CD4-positive, alpha-beta T cell treated with Interleukin-1 beta for 1 hour (primary cell): ENCODE measurements at places on chromosomes 3 and 15.
A peak's percentile ranks its signal among the peaks of the same experiment; 100 is the strongest.

GRCh38 chr3:196947136-196947859 lies 5.0 kb upstream of the NCBP2 start:
- no peak for DNase-seq

DNA sequence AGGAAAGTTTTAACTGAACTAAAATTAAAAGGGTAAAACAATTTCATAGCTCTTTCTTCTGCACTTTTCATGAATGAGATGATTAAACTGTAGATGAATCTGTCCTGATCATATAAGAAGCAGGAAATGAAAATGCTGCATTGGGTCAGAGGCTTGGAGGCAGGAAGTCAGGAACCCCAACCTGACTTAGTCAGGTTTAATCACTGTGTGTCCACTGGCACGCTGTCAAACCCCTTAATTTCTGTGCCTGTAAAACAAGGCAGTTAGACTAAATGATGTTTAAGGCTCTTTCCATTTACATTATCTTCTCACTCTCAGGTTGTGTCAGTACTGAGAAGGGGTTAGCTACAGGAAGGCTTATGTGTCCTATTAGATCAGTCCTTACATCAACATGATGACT lies 193.3 kb upstream of the TTC14 start:
- DNase-seq, result no peak

- no peak for DNase-seq
These were observed 148.1 kb downstream of the EEFSEC start for GRCh38 chr3:128301186-128302023.

- DNase-seq, result no peak
These were observed 40.9 kb upstream of the NR2C2 start for GRCh38 chr3:14906355-14906971.

DNA sequence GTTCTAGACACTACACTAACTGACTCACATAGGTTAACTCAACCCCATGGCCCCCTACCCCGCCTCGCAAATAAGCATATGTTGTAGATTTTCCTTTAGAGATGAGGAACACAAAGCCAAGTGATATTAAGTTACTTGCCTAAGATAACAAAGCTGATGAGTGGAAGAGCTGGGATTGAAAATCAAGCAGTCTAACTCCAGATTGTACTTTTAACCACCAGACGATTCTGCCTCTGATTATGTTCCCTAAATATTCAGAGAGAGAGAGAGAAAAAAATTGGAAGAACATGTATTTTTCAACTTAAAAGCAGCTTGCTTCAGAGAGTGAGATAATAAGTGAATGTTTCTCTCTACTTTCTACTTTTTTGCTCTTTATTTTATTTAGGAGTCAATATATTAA lies 66.9 kb upstream of the THBS1 start:
- no peak for DNase-seq

DNA sequence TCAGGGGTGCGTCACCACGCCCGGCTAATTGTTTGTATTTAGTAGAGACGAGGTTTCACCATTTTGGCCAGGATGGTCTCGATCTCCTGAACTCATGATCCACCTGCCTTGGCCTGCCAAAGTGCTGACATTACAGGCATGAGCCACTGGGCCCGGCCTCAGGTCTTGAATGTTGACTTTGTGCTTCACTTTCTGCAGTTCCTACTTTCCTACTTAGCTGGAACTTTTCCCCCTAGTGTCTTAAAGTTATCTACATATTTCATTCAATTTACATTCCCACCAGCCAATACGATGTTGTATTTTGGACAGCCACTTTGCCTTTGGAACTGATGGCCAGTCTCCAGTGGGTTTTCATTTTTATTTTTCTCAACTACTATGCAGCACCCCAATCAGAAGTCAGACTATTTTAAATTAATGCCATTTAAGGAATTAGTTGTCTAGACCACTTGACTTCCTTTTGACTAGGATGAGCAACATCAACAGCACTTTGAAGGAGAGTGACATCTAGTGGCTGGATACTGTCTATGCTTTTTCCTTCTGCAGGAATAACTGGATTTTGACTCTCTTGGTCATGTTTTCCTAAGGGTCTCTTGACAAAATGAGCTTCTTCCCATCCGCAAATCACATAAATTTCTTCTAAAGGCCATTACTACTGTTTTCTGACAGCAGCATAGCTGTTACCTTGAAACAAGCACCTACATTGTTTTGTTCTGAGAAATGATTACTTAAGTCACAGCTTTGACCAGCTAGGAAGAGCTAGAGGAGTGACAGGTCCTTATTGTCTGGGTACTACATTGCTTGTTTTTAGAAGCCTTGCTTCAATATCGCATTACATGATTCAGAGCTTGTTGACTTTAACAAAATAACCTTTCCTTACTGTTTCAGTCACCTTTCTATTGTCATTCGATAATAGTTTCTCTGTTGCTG lies 140.2 kb downstream of the ITPR1 start:
- peak; percentile 49 for DNase-seq
